ENCODE measurements at places on chromosomes 1 and 21.

DNA sequence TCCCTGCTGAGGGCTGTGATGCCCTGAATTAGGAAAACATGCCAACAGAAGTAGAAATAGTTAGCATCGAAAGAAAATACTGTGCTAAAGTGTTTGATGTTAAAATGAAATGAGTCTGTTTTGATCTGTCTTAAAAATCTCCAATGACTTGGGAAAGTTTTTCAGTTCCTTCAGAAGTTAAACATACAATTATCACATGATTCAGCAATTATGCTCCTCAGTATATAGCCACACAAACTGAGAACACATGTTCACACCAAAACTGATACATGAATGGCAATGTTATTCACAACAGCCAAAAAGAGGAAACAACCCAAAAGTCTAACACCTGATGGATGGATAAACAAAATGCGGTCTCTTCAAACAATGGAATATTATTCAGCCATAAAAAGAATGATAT is 130.6 kb downstream of the PTPN14 start:
- DNase-seq: peak; percentile 11

- no peak for DNase-seq
Observed at GRCh38 chr21:27722095-27722494, 755.2 kb upstream of the ADAMTS5 start.

- no peak for DNase-seq
Observed at GRCh38 chr1:219299420-219299819, 125.7 kb downstream of the LYPLAL1 start.

- DNase-seq: peak; percentile 69
Observed at GRCh38 chr1:85116856-85117255, 68.6 kb upstream of the MCOLN3 start.

GRCh38 chr1:81231729-81232038 is 569.0 kb upstream of the ADGRL2 start:
- DNase-seq: no peak

DNA sequence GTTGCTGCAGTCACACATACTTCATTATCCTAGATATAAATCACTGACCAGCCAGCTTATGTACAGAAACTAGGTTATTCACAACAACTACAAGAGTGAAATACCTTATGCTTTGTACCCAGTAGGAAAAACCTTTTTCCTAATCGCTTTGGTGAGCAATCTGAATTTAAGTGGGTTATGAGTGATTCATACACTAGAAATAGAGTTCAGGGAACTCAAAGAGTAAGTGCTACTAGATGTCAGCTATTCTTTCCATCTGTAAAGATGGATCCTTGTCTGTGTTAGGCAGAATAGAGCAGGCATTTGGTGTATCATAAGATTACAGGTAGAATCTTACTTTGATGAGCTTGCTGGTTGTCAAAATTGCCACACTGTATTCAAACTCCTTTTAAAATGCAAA is 101.9 kb downstream of the ZNF644 start:
- DNase-seq: no peak

DNA sequence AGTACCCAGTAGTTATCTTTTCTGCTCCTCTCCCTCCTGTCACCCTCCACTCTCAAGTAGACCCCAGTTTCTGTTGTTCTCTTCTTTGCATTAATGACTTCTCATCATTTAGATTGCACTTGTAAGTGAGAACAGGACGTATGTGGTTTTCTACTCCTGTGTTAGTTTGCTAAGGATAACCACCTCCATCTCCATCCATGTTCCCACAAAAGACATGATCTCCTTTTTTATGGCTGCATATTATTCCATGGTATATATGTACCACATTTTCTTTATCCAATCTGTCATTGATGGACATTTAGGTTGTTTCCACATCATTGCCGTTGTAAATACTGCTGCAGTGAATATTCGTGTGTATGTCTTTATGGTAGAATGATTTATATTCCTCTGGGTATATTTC is 1346.5 kb downstream of the MRPL39 start:
- DNase-seq: no peak

DNA sequence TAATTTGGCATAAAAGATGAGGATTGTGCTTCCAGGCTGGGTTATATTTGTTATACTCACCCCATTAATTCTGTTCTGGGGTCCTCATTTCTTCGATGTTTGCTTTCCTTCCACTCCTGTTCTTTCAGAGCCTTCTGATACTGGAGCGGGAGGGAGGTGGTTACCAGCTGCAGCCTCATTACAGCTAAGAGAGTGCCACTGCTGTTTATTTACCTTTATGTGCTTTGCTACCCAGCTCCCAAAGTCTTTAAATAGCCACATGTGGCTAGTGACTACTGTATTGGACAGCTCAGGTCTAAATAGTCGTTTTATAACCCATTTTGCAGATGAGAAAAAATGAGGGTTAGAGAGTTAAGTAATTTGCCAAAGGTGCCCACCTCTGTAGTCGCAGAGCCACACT is 25.1 kb downstream of the PLEKHM2 start:
- DNase-seq: no peak

DNA sequence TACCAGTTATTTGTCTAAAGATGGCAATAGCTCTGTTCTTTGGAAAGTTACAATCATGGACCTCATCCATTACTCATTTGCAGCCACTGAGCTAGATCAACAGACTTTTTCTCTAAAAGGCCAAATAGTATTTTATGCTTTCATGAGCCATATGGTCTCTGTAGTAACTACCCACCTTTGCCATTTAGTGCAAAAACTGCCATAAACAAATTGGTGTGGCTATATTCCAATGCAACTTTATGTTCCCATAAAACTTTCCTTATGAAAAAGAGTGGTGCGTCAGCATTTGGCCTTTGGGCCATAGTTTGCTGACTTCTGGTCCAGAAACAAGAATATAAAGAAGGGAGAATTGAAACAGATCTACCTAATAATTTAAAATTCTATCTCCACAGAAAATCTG is 20.1 kb upstream of the KCTD3 start:
- no peak for DNase-seq

- DNase-seq: no peak
Observed at GRCh38 chr1:153571706-153572105, 6.1 kb upstream of the S100A2 start.

GRCh38 chr1:207853372-207853757 is 57.6 kb downstream of the CD34 start:
- DNase-seq: no peak

DNA sequence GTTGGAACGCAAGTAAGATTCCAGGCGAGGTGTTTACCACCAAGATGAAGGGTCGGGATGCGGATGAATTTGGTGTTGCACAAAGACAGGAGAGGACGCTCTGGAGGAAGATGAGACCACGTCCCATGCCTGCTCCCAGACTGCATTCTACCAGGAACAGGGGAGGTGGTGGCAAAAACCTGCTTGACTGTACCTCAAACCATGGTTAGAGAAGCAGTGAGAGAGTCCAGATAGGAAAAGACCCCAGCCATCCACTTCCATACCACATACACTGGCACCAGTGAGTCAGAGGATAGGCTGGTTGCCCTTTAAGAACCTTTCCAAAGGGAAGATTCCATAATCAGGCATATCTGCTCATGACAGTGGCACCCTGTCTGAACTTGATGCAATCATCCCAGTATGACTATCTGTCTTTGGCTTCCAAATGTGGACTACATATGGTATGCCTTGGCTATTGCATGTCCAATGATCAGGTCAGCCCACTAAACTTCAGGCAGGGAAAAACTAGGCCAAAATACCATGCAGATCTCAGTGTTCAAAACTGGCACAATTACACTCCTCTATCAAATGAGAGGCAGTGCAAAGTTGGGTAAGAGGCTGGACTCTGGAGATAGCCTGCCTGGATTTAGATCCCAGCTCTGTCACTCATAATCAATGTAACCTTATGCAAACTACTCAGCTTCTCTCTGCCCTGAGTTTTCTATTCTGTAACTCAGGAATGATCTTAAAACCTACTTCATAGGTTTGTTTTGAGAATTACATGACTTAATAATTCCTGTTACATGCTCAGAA is 20.6 kb downstream of the NPR1 start:
- no peak for DNase-seq

- no peak for DNase-seq
Observed at GRCh38 chr1:100982793-100983192, 42.8 kb downstream of the DPH5 start.

DNA sequence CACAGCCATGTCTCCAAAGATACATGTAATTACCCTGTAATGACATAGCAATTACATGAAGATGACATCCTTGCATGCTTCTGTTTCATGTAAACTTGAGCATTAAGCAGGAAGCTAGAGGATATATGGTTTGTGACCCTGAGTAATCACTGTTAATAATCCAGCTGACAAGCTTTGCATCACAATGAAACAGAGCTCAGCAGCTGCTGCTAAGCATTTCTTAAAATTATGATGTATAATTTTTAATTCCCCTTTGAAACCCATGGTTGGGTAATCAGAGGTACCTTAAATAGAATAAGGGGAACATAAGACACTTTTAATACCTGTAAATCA is 293.5 kb downstream of the NTNG1 start:
- DNase-seq: no peak

DNA sequence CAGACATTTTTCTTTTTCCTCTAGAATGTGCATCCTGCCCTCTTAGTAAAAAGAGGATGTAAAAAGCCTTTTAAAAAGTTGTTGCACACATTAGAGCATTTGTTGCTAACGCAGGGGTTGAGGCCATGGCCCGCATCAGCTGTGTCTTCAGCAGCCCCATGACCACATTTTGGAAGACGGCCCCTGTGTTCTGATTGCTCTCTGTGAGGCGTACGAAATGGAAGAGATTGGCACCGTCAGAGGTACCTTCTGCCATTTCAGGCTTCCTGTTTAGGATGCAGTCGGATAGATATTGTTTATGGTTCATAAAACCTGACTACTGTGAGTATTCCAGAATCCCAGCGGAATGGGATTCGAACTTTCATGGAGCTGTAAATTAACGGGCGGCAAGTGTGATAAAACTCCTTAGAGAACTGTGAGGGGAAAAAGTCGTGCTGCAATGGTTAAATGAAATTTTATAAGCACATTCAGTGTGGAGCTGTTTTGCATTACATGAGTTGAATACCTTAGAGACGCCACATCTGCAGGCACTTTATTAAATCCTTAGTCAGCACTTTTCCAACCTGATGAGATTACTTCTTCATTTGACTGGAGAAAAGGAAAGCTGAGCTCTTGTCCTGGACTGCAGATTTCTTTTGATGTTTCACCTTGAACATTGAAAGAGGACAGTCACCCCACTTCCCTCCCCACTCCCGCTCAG is 273.9 kb downstream of the TM2D1 start:
- DNase-seq: no peak

DNA sequence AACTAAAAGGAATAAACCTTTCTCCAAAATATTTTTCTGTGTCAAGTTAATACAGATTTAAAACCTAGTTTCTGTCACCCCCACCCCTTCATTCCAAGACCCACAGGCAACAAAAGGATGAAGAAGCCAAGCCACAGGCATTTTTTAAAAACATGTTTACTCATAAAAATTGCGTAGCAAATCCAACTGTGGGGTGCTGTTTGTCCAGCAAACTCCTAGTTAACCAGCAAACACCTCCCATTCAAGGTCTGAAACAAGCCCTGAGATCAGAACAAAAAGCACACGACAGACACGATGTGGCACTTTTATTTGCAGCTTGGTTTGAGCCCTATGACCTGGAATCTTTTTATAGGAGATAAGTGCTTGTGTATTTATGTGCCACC is 149.9 kb upstream of the CAMK1G start:
- no peak for DNase-seq

- peak; percentile 95 for DNase-seq
Observed at GRCh38 chr1:115829023-115829674, 11.8 kb downstream of the NHLH2 start.

- DNase-seq: no peak
Observed at GRCh38 chr1:8422510-8423268, 104.8 kb downstream of the SLC45A1 start.

- DNase-seq: no peak
Observed at GRCh38 chr1:10710489-10710888, 86.0 kb downstream of the CASZ1 start.

DNA sequence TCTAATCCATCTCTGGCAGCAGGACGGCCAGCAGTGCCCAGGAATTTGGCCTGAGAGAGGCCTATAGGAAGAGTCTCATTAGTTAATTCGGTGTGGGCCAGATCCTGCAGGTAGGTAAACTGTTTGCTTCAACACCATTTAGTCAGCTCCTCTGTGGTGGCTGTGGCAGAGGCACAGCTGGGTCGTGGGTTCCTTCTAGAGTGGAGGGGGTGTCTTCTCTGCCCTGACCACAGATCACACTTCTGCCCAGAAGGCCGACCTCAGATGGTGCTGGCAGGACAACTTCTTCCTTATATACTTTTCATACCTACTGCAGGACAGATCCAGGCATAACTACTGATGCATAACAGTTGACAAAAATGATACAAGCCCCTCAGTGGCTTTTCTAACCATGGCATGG is 281.4 kb downstream of the RPS6KC1 start:
- DNase-seq: peak; percentile 76

GRCh38 chr1:34425785-34426184 is 249.1 kb downstream of the C1orf94 start:
- no peak for DNase-seq

- DNase-seq: no peak
Observed at GRCh38 chr1:42186152-42186551, 21.6 kb upstream of the GUCA2A start.

- no peak for DNase-seq
Observed at GRCh38 chr1:58585581-58586151, 8.6 kb upstream of the TACSTD2 start.

- DNase-seq: no peak
Observed at GRCh38 chr1:183484254-183484653, 12.0 kb downstream of the SMG7 start.

GRCh38 chr1:42944246-42944928 is 14.3 kb downstream of the SLC2A1 start:
- DNase-seq: peak; percentile 78

DNA sequence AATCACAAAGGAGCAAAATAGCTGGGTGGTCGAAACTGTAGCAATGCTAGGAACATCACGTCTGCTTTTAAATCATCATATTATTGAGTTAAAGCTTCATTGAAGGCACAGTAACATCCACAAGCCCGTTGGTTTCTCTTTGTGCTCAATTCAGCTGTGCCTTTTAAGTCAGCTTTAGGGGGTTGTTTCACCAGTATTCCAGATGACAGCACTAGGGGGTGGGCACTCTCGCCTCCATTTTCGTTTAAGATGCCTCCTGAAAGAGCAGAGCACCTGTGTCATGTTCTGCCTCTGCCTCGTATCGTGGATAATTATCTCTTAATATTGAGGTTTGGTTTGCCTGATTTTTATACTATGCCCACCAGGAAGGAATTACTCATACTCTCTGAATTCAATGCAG is 139.8 kb upstream of the PTBP2 start:
- no peak for DNase-seq

GRCh38 chr1:95562230-95562629 is 328.2 kb downstream of the RWDD3 start:
- no peak for DNase-seq

DNA sequence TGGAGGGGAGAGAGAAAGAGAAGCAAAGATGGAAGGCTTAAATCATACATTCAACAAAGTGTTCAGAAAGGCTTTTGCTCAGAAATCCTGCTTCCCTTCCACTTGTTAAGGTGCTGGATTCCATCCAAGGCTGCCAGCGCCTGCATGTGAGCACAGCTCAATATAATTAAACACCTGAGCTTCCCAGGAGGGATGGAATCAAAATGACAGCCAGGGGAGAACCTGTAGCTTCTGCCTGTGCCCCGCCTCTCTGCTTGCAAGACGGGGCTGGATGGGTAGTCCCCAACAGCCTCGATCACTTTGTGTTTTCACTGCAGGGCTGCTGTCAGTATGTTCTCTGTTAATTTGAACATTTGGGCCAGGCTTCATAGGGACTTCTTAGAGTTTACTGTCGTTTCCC is 225.7 kb downstream of the KCNH1 start:
- no peak for DNase-seq

Measured in MV-4-11 (cell line).